ENCODE measurements at places on chromosomes 1 and 21. TPM values are rescaled to one million over a fixed set of nuclear protein-coding genes. Genes with fewer than 3 reads are reported as not detected.

Gene TAS1R1
- total RNA-seq, result not detected

DNA sequence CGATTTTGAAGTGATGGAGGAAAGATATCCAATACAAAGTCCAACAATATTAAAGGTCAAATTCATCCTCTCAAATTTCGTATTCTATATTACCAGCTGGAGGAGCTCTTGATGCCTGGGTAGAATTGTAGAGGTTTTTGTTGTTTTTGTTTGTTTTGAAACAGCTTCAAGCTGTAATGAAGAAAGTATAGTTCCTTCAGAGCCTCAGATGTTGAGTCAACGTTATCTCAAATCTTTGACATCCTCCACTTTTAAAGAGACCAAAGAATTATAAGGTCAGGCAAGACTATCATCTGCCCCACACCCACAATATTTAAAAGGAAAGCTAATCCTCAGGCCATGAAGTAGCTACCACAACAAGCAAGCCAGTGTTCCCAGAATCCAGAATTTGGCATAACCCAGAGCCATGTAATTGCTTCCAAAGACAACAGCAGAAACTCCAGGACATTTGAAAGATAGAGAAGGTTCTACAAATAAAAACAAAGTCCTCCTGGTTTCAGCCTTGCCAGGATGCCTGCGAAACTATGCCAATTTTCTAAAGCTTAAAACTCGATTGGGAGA, 24.9 kb downstream of the VAV3 start:
- no peak for DNase-seq

DNA sequence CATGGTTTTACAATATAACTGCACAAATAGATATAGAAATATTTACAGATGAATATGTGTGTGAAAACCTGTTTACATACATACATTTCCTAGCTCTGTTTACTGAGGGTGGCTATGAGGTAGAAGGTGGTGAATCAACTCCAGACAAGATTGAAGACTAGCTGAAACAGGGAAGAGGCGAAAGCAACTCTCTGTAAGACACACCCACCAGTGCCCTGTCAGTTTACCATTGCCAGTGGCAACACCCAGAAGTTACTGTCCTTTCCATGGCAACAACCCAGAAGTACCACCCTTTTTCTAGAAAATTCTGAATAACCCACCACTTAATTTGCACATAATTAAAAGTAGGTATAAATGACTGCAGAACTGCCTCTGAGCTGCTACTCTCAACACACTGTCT, 16.7 kb downstream of the TMEM69 start:
- DNase-seq, result no peak

DNA sequence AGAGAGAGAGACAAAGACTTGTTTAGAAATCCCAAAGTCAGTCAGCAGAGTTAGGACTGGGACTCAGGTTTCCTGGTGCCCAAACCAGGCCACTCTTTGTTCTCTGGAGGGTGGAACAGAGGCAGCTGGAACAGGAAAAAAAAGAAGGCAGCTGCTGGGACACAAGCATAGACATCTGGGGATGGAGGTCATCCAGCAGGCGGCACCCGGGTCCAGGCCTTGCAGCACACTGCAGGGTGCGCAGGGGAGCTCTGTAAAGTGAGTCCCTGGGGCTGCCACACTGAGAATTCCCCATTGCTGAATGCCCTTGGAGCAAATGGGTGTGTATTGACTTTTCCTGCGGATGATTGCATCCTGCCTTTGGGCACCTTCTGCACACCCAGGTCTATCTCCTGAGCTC, 222.9 kb upstream of the CSF3R start:
- DNase-seq, result no peak

GRCh38 chr1:161863549-161863948, 97.4 kb downstream of the ATF6 start:
- no peak for DNase-seq

Gene CD247
- total RNA-seq, result 243 TPM

Gene TMEM269
- total RNA-seq, result 0.40 TPM

GRCh38 chr1:222314839-222315238, 233.1 kb downstream of the HHIPL2 start:
- no peak for DNase-seq

DNA sequence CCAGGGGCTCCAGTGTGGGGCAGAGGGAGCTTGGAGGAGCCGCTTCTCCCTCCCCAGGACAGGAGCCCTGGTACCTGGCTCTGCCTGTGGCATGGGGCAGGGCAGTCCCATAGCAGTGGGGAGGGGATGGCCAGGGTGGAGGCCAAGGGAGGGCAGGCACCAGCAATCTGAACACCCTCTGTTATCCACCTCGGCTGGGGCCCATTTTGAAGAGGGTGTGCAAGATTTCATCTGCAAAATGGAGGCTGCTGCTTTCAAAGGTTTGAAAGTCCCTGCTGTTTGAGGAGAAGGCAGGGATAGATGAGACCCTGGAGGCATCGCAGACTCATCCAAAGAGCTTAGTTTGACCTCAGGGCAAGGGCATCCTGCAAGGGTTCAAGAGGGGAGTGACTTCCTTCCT, 15.2 kb upstream of the TMPRSS2 start:
- no peak for DNase-seq

- no peak for DNase-seq
Measured at GRCh38 chr1:184556665-184557064, 169.8 kb downstream of the C1orf21 start.

DNA sequence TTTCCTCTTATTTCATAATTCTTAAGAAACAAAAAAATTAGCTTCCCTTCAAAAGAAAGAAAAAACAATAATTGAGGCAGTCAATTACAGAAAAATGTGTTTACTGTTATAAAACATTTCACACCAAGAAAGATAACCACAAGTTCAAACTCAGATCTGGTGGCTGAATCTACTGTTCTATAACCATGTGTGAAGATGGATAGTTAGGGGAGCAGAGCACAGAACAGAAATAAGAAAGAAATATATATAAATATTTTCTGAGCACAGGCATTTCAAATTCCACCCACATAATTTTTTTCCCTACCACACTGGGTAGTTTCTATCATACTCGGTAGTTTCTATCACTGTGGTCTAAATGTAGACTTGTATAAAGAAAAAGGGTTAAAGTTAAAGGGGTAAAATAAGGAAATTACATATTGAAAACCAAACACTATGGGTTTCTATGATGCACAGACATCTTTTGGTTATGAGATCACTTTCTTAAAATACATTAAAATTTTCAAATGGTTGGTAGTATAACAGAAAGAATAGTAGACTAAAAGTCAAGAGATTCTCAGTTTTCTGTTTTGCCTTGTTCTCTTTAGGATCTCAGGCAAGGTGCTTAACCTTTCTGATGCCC, 10.8 kb downstream of the LYST start:
- no peak for DNase-seq

GRCh38 chr21:43884861-43885417, 19.9 kb downstream of the AGPAT3 start:
- no peak for DNase-seq

DNA sequence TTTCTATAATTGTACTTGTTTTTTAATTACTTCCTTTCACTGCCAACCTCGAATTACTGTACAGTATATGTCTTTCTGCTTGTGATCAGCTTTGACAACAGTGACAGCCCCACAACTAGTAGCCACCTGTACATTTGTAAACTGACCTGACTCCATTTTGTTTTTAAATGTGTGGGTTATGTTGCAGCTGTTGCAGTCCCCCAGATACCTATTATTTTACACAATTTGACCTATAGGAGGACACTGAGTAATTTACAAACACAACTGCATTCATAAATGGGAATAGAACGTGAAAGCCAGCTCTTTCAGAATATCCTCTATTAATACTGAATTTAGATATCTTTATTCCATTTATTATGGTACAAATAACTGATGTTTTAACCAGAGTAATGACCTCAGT, 2.5 kb upstream of the VAMP3 start:
- DNase-seq, result no peak

Gene RAVER2
- 0.70 TPM for total RNA-seq

GRCh38 chr1:207336559-207337467, 15.3 kb downstream of the CD55 start:
- DNase-seq, result peak; percentile 88

Gene RAP1GAP
- total RNA-seq, result 0.13 TPM

Gene DIO1
- total RNA-seq, result not detected

GRCh38 chr1:9284061-9284460, 8.6 kb upstream of the SPSB1 start:
- DNase-seq, result peak; percentile 45

DNA sequence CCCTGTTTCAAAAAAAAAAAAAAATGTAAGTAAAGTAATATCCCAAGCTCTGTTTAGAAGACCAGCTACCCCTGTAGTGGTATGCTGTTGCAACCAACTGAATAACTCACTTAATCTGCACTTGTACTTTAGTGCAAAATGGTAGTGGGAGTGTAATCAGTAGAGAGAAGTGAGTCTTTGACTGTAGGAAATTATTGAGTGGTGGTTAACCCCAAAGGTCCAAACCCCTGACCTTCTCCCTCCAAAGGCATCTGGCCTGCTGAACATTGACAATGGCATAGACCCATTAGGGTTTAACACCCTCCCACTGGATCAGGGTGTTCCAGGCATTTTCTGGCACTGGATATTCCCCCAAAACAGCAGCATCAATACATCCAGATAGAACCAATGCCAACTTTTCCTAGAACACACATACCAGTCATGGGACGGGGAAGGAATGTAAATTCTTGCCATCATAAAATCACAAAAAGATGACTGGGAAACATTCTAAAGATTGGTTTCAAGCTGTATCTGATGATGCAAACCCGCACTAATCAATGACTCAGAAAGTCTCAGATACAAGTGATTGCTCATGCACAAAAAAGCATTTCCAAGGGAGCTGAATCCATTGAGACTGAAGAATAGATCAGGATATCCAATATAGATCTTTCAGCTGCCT, 110.3 kb downstream of the MRPL39 start:
- no peak for DNase-seq

- DNase-seq, result no peak
Measured at GRCh38 chr1:17045634-17046333, 8.0 kb downstream of the SDHB start.

GRCh38 chr1:7644961-7645750, 125.9 kb upstream of the VAMP3 start:
- DNase-seq, result no peak

DNA sequence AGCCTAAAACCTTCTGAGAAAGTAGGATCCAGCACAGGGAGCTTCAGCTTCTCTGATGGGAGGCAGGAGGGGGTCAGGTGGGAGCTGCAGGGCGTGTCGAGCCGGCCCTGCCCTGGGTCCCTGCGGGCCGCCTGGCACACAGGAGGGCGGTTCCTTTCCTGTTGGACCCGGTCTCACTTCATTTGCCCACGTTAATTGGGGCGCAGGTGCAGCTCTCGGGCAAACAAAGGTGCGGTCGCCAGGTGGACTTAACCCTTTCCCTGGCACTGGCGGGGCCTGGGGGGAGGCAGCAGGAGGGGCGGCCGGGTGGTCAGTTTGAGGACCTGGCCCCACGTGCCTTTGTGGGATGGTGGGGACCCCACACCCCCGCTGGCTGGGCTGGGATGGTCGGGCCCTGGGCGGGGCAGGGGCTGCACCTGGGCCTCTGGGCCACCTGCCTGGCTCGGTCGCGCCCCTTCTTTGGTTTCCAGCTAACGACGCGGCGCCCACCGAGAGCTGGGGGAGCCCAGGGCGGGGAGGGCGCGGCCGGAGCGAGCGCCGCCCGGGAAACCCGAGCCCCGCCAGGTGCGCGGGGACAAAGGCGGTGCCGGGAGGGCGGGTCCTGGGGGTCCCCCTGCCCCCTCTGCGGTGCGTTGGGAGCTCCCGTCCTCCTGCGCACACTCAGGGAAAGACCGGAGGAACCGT, 20.8 kb upstream of the C1orf159 start:
- DNase-seq, result peak; percentile 35

- no peak for DNase-seq
Measured at GRCh38 chr1:162861101-162861500, at the start of gene CCDC190. Gene CCDC190 (minus strand): TSS chr1:162861175. CDS start chr1:162859646, 1,529 bp downstream.

DNA sequence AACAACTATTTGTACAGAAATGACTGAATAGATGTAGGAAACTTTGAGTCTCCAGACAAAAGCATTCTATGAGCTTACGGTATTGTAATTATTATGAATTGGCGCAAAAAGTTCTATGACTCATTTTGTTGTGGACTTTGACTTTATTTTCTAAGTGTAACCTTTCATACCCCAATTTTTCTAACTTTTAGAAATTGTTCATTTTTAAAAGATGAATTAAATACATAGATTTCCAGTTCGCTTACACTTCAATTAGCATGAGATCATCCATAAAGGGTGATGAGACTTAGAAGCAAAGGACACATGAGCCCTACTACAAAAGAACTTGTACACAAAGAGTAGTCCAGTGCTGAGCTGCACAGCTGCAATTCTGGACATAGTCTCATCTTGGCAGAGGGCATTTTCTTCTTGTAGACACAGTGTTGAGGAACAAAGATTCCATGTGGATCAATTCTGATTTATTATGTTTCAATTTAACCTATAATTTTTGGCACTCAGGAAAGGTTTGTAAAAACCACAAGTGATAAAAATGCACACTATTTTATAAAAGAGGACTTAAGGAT, 431.1 kb downstream of the LRRIQ3 start:
- no peak for DNase-seq

Gene DDAH1
- 0.13 TPM for total RNA-seq

Gene TAF12
- total RNA-seq, result 35.7 TPM

DNA sequence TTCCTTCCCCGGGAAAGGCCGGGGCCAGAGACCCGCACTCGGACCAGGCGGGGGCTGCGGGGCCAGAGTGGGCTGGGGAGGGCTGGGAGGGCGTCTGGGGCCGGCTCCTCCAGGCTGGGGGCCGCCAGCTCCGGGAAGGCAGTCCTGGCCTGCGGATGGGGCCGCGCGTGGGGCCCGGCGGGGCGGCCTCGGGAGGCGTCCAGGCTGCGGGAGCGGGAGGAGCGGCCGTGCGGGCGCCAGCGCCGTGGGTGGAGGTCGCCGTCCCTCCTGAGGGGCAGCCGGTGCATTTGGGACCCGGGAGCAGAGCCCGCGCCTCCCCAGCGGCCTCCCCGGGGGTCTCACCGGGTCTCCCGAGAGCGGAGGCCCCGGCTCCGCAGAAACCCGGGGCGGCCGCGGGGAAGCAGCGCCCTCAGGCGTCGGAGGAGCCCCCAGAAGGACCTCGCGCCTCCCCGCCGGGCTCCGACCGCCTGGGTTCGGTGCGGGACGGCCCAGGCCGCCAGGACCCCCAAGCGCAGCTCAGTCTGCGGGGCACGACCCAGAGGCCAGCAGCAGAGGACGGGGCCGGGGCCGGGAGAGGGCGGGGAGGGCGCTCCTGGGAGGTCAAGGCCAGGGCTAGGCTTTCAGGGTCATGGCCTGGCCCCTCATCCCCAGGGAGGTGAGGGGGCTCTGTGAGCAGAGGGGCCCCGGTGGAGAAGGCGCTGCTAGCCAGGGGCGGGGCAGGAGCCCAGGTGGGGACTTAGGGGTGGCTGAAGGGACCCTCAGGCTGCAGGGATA, 7.2 kb upstream of the SLX9 start:
- peak; percentile 76 for DNase-seq

DNA sequence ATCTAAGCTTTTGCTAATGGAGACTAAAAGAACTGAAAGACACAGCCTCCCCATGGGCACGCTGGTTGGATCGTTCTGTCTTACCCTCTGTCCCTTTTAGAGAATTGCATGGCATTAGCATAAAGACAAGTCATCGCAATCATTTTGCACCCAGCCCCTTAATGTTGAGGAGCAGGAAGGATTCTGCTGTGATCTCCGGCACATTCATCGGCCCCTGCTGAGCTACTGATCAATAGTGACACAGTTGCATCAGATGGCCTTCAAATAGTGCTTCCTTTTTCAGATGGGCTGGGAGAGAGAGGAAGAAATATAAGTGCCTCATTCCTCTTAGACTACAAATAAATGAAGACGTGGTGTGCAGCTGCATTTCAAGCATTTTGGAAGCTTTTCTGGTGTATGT, 75.4 kb downstream of the NOS1AP start:
- DNase-seq, result no peak

Gene KRTAP19-3
- not detected for total RNA-seq

GRCh38 chr1:245184779-245185178, 30.0 kb downstream of the KIF26B start:
- DNase-seq, result no peak

GRCh38 chr1:166036092-166036491, 130.7 kb downstream of the FAM78B start:
- no peak for DNase-seq

Gene DENND2C
- 0.40 TPM for total RNA-seq
